ENCODE measurements at places on chromosomes 6 and 20.
A peak's percentile ranks its signal among the peaks of the same experiment; 100 is the strongest.

GRCh38 chr6:157089258-157089657 lies 234.1 kb downstream of the TMEM242 start:
- DNase-seq = peak; percentile 85

GRCh38 chr6:6610031-6610591 lies 21.6 kb downstream of the LY86 start:
- no peak for DNase-seq

DNA sequence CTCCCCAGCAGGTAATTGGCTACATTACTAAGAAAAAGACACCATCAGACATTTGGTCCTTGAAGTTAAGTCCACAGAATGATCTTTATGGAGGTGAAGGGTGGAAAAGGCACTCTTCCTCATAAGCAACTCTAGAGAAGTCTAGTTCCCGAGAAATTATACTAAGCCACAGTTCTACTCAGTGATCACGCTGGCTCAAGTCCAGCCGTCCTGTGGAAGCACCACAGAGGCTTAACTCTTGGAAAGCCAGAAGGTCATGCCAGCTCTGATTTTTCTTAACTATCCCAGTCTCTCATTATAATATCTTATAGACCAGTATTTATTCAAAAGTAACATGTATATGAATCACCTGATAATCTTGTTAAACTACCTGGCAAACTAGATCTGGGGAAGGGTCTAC lies 258.5 kb downstream of the EYA4 start:
- DNase-seq = no peak

GRCh38 chr6:80482056-80482455 lies 375.6 kb downstream of the BCKDHB start:
- DNase-seq = no peak

GRCh38 chr6:51394061-51394460 lies 575.4 kb downstream of the TFAP2B start:
- no peak for DNase-seq

- no peak for DNase-seq
Observed at GRCh38 chr6:23006656-23007055, 437.3 kb downstream of the HDGFL1 start.

DNA sequence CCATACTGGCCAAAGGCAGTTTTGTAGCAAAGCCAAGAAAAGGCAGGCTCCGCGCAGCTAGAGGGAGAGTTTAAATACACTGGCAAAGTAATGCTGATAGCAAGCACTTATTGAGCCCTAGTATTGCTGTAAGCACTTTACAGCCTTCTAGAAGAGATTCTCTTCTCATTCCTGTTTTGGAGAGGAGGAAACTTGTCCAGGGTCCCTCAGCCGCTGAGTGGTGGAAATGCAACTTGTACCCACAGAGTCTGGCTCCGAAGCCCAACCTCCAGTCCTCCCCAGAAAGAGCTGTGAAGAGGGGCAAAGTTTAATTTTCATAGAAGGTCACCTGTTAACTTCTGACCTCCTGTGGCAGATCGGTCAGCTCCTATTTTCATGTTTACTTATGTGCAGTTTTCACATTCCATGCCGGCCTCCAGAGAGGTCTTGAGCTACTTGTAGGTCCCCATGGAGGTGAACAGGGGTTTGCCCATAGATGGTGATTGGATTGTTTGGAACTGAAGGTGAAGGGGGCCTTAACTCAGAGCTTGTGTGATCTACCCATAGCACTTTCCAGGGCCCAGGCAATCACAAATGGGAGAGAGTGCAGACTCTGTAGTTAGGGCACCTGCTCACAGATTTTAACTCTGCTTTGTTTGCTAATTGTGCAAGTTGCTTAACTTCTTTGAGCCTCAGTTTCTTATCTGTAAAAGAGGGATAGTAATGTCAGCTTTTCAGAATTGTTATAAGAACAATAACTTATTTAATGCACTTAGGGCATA lies 70.7 kb downstream of the LYRM2 start:
- no peak for DNase-seq

GRCh38 chr6:166905013-166905412 lies 51.3 kb downstream of the RNASET2 start:
- no peak for DNase-seq

DNA sequence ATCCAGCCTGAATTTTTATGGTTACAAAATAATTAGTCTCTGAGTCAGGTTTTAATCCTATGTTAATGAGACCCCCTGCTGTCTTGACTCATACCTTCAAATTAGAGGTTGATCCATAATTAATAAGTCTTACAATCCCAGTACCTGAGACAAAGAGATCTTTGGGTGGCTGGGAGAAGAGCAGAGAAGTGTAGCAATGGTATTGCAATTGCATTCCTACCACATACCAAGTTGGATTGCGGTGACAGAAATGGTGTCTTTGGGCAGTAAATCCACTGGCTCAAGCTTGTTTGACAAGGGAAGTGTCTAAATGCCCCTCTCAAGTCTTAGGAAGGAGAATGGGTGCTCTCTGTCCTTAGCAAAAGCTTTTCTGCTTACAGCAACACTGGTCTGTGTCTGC lies 150.4 kb downstream of the BTBD3 start:
- DNase-seq = peak; percentile 80

- DNase-seq = no peak
Observed at GRCh38 chr6:168671863-168672546, 231.0 kb downstream of the SMOC2 start.

DNA sequence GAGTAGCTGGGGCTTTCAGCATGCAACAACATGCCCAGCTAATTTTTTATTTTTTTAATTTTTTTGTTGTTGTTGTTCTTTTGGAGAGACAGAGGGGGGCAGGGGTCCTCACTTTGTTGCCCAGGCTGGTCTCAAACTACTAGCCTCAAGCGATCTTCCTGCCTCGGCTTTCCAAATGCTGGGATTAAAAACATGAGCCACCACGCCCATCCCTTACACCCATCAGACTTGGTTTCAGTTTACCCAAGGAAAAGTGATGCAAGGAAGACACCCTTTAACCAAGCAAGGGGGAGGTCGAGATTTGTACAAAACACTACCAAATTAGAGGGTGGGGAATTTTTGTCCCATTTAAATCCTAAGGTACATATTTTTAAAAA lies 210.1 kb downstream of the ARHGAP18 start:
- DNase-seq = no peak

DNA sequence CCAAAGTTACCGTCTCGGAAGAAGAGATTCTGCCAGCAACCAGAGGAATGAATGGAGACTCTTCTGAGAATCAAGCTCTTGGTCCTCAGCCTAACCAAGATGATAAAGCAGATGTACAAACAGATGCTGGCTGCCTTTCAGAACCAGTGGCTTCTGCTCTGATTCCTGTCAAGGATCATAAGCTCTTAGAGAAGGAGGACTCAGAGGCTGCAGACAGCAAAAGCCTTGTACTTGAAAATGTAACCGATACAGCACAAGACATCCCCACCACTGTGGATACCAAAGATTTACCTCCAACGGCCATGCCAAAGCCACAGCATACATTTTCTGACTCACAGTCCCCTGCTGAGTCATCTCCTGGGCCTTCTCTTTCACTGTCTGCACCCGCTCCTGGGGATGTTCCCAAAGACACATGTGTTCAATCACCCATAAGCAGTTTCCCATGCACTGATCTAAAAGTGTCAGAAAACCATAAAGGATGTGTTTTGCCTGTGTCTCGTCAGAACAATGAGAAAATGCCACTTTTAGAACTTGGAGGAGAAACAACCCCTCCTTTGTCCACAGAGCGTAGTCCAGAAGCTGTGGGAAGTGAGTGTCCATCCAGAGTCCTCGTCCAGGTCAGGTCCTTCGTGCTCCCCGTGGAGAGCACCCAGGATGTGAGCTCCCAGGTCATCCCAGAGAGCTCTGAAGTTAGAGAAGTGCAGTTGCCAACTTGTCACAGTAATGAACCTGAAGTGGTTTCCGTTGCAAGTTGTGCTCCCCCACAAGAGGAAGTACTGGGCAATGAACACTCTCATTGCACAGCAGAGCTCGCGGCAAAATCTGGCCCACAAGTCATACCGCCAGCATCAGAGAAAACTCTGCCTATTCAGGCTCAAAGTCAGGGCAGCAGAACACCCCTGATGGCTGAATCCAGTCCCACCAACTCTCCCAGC lies 109.6 kb downstream of the RTN4IP1 start:
- peak; percentile 99 for DNase-seq

DNA sequence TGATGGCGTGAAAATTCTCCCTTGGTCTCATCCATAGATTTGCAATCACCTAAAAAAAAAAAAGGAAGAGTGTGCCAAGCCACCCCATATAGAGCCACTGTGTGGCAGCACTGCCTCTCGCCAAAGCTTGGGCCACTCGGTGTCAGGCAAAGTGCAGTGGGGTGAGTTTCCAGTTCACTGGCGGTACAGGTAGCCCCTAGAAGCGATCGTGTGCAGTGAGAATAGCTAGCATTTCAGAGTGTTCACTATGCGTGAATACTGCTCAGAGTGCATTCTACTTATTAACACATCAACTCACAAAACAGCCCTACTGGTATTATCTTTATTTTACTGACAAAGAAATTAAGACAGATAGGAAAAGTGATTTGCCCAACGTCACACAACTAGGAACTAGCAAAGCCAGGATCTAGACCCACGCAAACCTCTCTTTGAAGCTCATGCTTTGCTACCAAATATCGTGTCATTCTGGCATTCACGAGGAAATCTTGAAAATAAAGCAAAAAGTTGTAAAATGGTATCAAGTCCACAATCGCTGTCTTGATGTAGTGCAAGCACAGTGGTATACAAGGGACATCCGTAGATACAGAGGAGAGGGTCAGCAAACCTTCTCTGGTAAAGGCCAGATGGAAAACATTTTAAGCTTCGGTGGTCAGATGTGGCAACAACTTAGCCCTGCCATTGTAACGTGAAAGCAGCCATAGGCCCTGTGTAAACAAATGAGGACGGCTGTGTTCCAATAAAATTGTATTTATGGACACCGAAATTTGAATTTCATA lies 10.4 kb upstream of the GCNT2 start:
- DNase-seq = peak; percentile 11

DNA sequence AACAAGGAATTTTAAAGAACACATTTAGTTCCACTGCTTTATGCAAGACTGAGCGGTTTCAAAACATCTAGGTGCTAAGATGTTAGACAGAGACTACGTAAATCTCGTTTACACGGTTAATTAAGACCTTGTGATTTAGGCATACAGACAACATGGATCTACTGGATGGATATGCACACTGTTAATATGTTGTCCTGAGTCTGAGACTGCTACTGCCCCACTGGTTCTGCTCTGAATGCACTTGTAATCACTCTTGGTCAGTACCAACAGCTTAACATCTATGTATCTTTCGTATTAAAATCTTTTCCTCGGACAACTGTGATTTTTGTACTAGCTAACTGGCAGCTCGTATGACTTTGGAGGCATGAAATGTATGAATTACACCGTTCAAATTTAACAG lies 3.1 kb downstream of the MAN1A1 start:
- DNase-seq = no peak

DNA sequence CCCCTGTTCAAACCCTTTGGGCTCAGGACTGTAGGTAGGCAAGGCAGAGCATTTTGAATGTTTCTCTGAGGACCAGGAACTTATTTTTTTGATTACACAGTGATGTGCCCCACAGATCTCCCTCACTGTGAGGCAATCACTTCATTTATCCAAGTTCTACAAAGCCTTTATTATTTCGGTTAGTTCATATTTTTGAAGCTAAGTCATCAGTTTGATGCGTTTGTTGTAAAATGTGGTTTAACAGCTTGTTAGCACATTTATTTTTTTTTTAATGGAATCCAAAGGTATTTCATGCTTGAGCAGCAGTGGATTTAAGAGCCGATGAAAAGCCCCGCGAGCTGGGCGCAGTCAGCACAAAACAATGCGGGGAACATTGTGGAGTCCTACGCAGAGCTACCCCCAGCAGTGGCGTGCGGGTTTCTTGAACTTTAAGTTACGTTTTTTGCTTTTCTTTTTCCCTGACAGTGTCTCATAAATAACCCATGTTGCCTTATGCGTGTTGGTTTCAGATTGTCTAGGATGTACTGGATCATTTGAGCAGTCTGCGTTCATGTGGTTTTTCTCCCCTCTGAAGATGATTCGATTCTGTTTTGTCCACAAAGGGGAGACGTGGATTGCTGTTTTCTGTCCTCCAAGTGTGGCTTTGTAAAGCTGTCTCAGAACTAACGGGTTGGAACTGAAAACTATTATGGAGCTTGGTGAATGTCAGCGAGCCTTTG lies 233.6 kb upstream of the BMP2 start:
- peak; percentile 85 for DNase-seq

DNA sequence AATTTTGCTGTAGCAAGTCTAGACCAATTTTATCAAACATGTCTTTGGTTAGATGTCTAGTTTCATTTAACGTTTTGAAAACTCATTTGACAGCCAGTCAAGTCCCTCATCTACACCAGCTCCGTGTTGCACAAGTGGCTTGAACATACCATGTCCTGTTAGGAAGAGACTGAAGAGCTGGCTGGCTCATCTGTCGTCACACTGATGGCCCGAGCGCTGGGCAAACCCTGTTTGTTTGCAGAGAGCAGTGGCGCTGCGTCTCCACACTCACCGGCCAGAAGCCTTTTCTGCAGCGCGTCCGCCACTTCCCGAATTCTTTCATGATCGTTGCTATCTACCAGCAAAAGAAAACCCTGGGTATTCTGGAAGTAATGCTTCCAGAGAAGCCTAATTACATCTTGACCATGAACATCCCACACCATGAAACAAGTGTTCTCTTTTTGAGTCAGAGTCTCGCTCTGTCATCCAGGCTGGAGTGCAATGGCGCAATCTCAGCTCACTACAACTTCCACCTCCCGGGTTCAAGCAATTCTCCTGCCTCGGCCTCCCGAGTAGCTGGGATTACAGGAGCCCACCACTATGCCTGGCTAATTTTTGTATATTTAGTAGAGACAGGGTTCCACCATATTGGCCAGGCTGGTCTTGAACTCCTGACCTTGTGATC lies 10.7 kb upstream of the TCFL5 start:
- DNase-seq = no peak

DNA sequence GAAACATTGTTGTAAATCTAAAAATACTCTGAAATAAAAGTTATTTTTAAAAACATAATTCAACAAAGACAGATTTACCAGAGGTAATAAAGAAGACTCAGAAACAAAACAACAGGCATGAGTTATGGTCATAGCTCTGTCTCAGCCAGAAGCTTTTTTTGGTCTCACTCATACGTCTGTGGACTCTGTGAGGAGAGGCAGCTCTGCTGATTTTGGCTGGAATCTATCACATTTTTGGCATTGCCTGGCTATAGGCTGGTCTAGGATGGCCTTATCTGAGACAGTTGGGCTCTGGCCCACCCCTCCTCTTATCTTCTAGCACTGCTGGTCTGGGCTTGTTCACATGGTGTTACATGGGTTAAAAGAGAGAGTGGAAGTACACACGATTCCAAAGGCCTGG lies 514.0 kb upstream of the BTBD3 start:
- peak; percentile 28 for DNase-seq

DNA sequence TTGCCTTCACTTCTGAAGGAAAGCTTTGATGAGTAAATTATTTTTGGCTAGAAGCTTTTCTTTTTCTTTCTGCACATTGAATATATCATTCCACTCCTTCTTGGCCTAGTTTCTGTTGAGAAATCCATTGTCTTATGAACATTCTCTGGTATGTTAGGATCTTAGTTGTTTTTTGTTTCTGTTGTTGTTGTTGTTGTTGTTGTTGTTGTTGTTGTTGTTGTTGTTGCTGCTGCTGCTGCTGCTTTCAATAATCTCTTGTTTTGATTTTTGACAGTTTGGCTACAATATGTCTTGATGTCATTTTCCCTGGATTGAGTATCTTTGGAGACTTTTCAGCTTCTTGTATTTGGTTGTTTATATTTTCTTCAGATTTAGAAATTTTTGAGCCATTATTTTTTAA lies 836.5 kb upstream of the MAN1A1 start:
- DNase-seq = no peak

GRCh38 chr6:89939144-89939543 lies 44.9 kb downstream of the GJA10 start:
- no peak for DNase-seq

GRCh38 chr6:137820952-137821351 lies 46.1 kb upstream of the TNFAIP3 start:
- peak; percentile 50 for DNase-seq

Data from AG10803 (cell line).